ENCODE measurements at places on chromosomes 6 and 20. TPM values are rescaled to one million over a fixed set of nuclear protein-coding genes. Genes with fewer than 3 reads are reported as not detected.

The ARHGAP40 gene
- not detected for total RNA-seq

The UNC93A gene
- total RNA-seq = not detected

The OTOR gene
- total RNA-seq = not detected

The MOG gene
- total RNA-seq = not detected

The POM121L2 gene
- not detected for total RNA-seq

The SLC26A8 gene
- total RNA-seq = not detected

The GJA10 gene
- not detected for total RNA-seq

The OGFRL1 gene
- 7.2 TPM for total RNA-seq

The FAM209B gene
- total RNA-seq = not detected

The GPR6 gene
- total RNA-seq = not detected

The PSORS1C2 gene
- not detected for total RNA-seq

The CRISP2 gene
- not detected for total RNA-seq

The OXT gene
- total RNA-seq = not detected

The IP6K3 gene
- 7.9 TPM for total RNA-seq

The DOK5 gene
- 9.8 TPM for total RNA-seq

The STMN3 gene
- total RNA-seq = 67.4 TPM

The SNRNP48 gene
- total RNA-seq = 4.9 TPM

The RAET1G gene
- total RNA-seq = 1.8 TPM

The SLC24A3 gene
- total RNA-seq = under 0.01 TPM

The PROKR2 gene
- total RNA-seq = not detected

The PRL gene
- total RNA-seq = not detected

The CST5 gene
- not detected for total RNA-seq

The C6orf15 gene
- total RNA-seq = not detected

The CD2AP gene
- 7.9 TPM for total RNA-seq

The POU5F1 gene
- not detected for total RNA-seq
